NCI-H187 treated with DMSO at 0.1 percent for 48 hours (cell line): ENCODE measurements at places on chromosomes 2 and 18.

DNA sequence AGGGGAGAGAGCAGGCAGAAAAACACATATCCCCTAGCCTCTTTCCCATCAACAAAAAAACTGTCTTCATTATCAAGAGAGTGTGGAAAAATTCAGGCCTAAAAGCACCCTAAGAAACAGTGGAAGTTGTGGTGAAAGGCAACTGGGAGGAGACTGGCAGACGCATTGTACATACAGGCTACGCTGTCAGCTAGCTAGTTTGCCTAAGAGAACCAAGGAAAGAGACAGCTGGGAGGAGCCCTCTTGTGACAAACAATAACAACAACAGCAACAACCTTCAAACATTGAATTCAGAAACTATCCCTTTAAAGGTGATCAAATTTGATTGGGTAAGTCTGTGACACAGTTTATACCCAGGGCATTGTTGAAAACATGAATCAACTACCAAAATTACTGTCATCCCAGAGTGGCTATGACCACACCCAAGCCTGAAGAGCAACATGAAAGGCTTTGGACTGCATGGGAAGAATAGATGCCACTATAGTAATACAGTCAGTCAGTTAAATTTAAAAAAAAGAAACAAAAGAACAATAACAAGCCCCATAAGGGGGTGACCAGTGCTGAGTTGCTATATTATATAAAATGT is 88.9 kb upstream of the CRIM1 start:
- DNase-seq = no peak

DNA sequence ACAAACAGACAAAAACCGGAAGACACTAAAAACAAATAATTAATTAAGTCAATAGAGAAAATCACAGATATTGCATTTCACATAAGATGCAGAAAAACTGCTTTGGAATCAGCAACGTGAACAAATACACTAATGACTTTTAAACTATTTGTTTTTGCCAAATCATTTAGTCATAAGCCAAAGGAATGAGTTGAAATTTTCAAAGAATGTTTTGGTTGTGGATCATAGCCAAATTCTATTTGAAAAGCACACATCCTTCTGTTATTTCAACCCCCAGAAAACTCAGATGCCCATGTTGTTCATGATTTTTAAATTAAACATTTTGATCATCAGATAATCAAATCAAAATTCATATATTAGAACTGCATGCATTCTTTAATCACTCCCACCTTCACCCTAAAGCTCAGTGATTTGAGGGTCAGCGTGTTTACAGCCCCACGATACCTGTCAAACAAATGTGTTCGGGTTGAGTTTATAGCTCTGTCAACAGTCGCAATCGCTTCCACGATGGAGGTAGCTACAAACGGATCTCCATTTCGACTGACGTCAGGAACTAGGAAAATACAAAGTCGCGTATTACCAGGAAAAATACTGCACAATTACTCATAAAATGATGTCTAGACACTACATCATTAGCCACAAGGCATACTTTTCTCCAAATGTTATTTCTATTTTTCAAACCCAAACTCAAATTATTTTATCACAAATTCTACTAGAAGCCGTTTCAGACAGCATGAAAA is 90.2 kb downstream of the PXDN start:
- no peak for DNase-seq

DNA sequence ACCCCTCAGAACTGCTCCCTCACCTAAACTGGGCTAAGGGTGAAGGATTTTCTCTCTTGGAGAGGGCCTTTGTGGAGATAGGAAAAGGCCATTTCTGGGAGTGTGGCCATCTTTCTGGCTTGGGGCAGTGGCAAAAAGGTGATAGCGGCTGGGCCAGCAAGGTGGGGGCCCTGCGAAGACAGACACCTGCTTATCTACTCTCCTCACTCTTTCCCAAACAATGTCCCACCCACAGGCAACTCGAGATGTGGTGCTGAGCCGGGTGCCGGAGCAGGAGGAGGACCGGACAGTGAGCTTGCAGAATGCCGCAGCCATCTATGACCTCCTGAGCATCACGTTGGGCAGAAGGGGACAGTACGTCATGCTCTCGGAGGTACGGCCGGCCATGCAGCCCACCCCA is 90.1 kb upstream of the MCFD2 start:
- no peak for DNase-seq

GRCh38 chr2:31256611-31257382 is 22.8 kb downstream of the EHD3 start:
- DNase-seq = no peak

GRCh38 chr18:75005626-75006025 is 203.3 kb downstream of the PTGR3 start:
- DNase-seq = no peak

DNA sequence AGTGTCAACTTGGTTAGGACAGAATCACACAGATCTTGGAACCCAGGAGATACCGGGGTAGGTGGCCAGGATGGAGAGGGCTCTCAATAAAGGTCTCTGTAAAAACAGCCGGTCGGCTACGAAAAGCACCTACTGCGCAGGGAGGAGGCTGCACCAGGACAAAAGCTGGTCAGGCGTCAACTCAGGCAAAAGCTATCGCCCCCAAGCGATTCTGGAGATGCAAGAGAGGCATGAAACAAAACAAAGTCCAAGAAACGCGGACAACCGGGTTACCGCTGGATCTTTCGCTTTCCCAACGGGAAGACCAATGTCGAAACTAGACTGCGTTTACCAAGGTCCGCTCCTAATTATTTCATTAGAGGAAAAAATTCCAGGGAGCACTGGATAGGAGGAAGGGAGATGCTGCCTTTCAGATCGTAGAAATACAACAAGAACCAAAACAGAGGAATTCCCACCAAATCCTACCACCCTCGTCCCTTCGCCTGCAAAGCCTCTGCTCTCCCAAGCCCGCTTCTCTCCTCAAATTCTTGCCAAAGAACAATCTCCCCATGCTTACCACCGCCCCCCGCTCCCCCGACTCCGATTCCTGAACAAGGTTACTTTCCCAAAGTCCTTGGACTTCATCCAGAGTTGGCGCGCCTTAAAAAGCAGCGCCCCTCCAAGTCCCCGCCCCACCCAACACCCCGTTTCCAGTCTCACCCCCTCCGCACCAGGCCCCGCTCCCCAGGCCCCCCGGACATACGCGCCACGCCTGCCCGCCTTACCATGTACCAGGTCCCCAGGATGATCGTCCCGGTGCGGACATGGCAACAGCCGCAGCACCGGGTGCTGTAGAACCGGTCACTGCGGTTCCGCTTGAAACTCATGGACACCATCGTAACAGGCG is 539 bp downstream of the LAPTM4A start:
- DNase-seq = no peak

DNA sequence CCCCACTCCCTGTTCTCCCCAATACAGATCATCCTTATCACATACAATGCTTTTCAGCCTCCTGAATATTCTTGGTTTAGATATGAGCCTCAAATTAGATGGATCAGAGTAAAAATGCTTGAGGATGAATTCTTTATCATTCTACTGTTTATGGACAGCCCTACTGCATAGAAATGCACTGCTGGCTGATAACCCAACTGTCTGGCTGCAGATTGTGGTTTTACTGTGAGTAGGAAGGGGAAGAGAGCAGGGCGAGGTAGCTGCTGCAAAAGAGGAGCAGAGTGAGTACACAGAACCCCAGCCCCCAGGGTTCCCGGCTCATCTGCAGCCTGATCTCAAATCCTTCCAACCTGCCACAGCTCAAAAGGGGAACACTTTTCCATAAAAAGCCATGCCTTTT is 29.4 kb upstream of the NCOA1 start:
- no peak for DNase-seq

- no peak for DNase-seq
These were observed 54.1 kb upstream of the ERBB4 start for GRCh38 chr2:212592695-212593094.

GRCh38 chr2:8004250-8004681 is 677.6 kb upstream of the ID2 start:
- no peak for DNase-seq

GRCh38 chr2:190838492-190838910 is 42.1 kb upstream of the GLS start:
- no peak for DNase-seq

GRCh38 chr18:55124078-55124763 is 165.0 kb upstream of the CCDC68 start:
- no peak for DNase-seq

DNA sequence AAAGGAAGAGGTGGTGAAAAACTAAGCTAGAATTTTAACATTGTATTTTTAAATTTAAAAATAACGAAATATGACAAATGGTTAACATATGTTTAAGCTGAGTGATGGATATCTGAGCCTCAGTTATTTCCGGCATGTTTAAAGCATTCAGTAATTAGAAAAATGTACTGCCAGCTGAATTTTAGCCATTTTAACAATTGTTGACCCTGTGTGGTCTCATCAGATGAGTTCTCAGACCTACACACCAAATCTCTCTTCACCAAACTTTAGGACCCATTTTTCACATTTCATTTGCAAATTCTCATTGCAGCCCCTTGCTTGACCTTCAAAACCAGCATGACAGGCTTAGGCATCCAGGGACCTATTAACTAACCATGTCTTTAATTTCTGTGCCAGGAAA is 91.5 kb upstream of the RGPD4 start:
- no peak for DNase-seq

- no peak for DNase-seq
These were observed 75.4 kb upstream of the SLC35G4 start for GRCh38 chr18:11533942-11534496.

- DNase-seq = no peak
These were observed 234.2 kb downstream of the TTC32 start for GRCh38 chr2:19667536-19667949.

DNA sequence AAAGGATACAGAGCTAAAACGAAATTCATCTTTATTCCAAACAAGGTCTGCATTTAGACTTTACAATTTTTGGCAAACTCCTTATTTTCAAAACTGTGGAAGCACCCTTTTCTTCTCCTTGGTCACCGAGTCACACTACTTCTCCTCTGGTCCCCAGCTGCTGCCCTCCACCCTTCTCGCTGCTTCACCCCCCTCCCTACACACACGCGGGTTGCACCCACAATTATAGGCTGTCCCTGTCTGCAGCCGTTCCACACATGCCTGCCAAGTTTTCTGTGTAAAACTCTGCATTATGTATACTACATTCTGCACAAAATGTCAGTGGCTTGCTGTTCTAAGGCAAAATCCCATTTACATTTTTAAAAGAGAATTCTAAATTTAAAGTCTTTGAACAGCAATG is 63.5 kb downstream of the PTPN2 start:
- no peak for DNase-seq

GRCh38 chr18:51196118-51196810 is 1.2 kb downstream of the MEX3C start:
- DNase-seq = no peak

GRCh38 chr2:165594935-165595255 is 125.4 kb downstream of the CSRNP3 start:
- no peak for DNase-seq

GRCh38 chr2:180944372-180944771 is 36.0 kb upstream of the UBE2E3 start:
- DNase-seq = no peak
